Stimulated activated CD8-positive, alpha-beta memory T cell treated with anti-CD3 and anti-CD28 coated beads, Interleukin-7, amount 100 ng/mL, for 1 hour (primary cell): ENCODE measurements at places on chromosomes 1 and 21.

GRCh38 chr1:56788588-56788987 lies 30.6 kb downstream of the FYB2 start:
- no peak for DNase-seq

DNA sequence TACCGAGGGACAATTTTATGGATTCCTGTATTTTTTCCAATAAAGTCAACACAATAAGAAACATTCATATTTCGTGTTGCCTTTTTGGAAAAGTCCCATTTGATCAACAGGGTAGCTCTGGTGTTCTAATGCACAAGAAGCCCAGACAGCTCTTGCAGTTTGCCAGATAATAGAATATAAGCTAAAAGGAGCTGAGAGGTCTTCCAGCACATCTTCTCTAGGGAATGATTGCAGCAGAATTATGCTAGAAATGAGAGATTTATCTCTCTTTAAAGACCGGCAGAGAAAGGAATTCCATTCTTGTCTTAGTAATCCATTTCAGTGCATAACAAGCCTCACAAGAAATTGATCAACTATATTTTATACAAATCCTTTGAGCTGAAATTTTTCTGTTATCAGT lies 25.0 kb upstream of the DDX59 start:
- DNase-seq = no peak

DNA sequence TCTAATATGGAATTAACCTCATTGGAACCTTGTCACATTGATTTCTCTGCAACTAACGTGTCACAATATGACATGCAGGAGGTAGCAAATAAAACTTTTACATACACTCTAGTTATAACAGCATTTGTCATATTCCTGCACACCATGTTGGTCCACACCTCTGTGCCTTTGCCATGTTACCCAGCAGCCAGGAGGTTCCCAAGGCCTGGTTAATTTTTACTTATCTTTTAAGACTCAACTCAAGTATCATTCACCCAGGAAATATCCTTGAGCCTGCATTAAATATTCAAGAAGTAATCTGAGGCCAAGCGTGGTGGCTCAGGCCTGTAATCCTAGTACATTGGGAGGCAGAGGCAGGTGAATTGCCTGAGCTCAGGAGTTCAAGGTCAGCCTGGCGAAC lies 447.2 kb upstream of the NR5A2 start:
- DNase-seq = no peak

GRCh38 chr1:58591806-58592205 lies 14.8 kb upstream of the TACSTD2 start:
- no peak for DNase-seq

GRCh38 chr1:219121679-219122078 lies 52.0 kb upstream of the LYPLAL1 start:
- DNase-seq = no peak

DNA sequence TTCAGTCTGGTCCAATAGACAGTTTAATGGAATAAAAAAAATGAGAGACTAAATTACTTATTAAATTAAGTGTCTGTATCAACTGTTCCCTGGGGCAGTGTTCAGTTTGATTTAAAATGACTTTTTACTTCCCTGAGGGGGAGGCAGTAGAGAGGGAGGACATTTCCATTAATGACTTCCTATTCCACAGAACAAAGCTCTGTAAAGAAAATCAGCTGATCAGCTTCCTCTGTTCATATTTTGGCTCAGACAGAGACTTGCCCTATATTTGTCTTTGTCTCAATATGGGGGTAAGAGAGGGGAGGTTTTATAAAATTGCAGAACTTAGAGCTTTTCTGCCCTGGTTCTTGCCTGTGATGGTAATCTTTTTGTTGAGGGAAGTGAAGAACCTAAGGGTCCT lies 8.4 kb downstream of the CFAP126 start:
- no peak for DNase-seq

DNA sequence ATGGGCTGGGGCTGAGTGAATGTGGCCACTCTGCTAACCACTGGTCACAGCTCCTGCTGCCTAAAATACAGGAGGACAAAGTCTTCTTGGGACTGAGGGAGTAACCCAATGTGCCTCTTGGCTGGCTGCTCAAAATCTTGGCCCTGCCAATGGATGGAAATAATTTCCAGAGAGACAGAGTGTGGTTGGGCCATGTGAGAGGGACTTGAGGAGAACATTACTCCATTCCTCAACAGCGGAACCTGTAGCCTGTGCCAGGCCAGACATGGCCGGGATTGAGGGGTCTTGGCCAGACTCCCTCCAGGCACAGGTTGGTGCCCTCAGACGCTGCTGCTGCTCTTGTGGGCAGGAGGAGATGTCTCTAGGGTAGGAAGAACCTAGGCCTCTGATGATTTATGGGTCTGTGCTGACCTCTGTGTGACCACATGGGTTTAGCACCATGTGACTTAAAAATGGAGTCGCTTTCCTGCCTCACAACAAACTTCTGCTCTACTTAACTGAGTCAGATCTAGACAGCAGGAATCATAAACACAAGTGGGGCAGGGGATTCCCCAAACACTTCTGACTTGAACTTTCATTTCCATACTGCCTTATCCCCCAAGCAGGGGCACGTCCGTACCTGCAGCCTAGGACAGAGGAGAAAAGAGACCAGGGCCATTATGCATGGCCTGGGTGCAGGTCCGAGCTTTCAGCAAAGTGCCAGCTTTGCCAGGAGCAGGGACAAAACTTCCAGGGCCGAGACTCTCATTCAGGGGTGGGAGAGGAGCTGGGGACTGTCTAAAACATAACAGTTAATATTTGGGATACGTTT lies 79.2 kb downstream of the CD34 start:
- DNase-seq = no peak

DNA sequence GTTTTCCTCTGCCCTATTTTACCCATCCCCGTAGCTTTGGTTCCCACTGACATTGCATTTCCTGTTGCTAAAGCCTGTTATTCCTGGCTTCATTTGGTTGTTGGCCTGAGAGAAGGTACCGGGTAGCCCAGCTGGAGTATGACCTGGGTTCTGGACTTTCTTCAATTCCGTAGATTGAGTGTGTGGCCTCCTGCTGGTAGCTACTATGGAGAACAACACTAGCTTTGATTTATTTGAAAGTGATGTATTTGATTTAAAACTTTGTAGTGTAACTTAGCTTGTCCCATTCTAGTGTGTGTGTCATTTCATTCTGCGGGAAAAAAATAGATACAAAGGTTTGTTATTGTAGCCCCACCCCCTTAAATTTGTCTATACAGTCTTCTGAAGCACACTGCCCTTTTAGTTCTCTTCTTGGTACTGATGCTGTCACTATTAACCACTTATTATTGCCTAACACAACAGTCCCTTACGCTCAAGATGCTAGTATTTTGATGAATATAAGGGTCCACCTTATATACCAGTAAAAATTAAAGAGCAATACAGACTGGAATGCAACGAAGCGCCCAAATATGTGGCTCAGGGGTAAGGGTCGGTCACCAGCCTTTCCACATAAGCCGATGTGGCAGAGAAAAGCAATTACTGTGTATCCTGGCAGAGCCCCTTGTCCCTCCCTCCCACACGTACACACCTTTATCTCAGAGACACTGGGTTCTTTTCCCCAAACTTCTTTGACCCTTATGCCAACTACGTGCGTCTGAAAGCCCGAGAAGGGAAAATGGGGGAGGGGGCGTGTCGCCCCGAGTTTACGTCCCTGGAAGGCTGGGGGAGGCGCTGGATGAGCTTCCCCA lies 643 bp upstream of the MOV10 start:
- DNase-seq = no peak
